ENCODE measurements at places on chromosomes 4 and X. TPM values are rescaled to one million over a fixed set of nuclear protein-coding genes. Genes with fewer than 3 reads are reported as not detected.

Gene FGFBP2
- total RNA-seq: 4.0 TPM

DNA sequence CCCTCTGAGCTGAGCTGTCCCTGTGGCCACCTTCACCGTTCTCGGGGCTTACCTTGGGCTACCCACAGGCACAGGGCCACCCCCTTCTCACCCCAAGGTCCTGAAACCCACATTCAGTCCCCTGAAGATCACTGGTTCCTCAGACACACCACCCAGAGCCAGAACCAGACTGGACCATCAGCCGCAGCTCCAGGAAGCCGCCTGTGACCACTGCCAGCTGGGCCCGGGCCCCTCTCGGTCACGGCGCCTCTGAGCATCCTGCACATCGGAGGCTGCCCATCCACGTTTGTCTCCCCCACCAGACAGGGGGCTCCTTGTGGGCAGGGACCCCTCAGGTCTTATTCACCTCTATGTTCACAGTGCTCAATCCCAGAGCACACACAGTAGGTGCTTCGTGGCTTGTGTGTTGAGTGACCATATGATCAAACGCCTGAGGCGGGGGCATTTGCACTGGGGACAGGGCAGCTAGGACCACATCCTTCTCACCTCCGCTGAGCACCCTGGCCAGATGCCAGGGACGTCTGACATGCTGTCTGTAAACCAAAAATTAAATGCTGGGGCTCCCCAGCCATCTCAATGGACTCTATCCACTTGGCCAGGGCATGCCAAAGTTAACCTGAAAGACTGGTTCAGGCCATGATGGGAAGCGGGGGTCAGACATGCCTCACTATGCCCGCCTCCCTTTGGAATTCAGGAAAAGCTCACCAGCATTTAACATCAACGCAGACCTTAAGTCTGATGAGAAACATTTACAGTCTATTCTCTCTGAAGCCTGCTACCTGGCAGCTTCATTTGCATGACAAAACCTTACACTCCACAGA, 109.4 kb upstream of the AFAP1 start:
- no peak for DNase-seq

- no peak for DNase-seq
Observed at GRCh38 chr4:187602339-187603092, 393.1 kb upstream of the ZFP42 start.

DNA sequence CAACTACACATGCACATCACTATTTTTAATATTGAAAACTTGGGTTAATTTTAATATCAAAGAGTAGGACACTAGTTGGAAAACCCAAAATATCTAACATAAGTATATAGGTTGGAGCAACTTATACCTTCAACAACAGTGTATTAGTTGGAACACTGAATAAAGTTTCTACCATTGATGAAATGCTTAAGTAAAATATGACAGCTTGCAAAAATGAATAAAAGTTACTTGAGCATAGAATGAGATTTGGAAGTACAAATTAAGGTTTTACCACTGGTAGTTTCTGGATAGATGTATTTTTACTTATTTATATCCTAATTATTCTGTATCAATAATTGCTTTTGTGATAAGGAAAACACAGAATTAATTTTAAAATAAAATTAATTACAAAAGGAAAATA, 1079.6 kb downstream of the ADGRL3 start:
- DNase-seq: no peak
